ENCODE measurements at places on chromosomes 2 and 18. TPM values are rescaled to one million over a fixed set of nuclear protein-coding genes. Genes with fewer than 3 reads are reported as not detected.

GRCh38 chr2:160334028-160334741, 134.1 kb upstream of the ITGB6 start:
- peak; percentile 71 for DNase-seq

GRCh38 chr2:220949466-220949865, 622.6 kb downstream of the EPHA4 start:
- DNase-seq, result peak; percentile 50

ST6GAL2 gene
- polyA plus RNA-seq, result not detected

IL18RAP gene
- polyA plus RNA-seq, result not detected

LRRC30 gene
- not detected for polyA plus RNA-seq

GRCh38 chr2:95306336-95306895, 9.3 kb downstream of the KCNIP3 start:
- DNase-seq, result no peak

DNA sequence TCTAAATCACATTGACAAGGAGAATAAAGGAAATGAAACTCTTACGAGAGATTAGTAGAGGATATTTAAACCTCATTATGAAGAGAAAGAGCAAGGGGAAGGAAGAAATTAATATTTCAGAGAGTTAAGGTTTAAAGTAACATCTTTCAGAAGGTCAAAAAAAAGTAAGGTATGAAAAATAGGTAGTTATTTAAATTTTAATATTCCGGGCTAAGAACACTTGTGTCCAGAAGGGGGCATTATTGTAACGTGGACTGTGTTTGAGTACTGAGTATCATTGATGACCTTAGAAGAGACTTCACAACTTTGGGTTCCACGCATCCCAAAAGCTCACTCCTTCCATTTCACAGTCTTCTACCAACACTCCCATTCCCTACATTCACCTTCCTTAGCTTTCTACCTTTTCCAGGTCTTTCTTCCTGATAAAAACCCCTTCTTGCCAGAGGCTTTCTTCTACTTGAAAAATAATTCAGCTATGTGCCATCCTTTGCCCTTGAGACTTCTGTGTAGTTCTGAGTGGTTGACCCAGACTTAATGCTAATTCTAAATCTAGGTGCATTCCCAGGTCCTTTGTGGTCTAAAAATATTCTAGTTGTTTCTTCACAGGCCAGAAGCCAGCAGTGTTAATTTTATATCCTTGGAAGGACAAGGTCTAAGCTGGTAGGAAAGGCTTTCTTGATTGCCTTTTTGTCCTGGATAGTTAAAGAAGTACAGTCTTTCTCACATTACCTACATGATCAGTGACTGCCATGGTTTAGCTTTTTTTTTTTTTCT, 16.5 kb downstream of the DYNC1I2 start:
- DNase-seq, result peak; percentile 56

GRCh38 chr2:68238955-68239822, 13.1 kb downstream of the PPP3R1 start:
- peak; percentile 49 for DNase-seq

- DNase-seq, result no peak
Measured at GRCh38 chr2:155379494-155379893, 681.0 kb downstream of the KCNJ3 start.

BBS5 gene
- 4.4 TPM for polyA plus RNA-seq

DNA sequence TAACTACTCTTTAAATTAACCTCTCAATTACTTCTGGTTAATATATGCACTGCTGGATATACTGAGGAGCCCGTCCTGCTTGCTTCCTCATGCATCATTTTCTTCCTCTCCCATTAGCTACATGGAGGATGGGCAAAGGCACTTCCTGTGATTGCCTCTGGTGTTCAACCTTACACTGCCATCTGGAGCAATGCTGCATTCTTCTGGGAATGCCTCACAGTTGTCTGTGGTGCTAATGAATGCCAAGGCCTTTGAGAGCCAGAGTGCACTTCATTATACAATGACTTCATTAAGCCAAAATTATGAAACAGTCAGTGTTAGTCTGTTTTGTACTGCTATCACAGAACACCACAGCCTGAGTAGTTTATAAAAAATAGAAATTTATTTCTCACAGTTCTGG, 134.8 kb upstream of the DOCK10 start:
- peak; percentile 79 for DNase-seq

CAPG gene
- polyA plus RNA-seq, result 98.3 TPM

DNA sequence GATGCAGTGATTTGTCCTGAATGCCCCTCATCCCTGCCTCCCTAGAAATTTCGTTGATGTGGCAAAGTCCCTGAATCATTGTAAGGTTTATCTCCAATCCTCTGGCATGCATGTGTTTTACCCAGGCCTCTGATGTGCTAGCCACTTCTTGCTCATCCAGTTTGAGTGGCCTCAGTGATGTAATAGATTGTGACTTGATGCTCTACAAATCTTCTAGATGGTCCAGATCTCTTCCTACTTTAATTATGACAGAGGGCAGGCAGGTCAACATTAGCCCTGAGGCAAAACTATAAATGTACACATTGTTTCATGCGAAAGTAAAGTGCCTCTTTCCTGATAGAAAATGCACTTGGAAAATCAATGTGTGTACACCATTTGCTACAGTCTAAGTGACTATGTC, 54.5 kb downstream of the LONRF2 start:
- DNase-seq, result no peak

DNA sequence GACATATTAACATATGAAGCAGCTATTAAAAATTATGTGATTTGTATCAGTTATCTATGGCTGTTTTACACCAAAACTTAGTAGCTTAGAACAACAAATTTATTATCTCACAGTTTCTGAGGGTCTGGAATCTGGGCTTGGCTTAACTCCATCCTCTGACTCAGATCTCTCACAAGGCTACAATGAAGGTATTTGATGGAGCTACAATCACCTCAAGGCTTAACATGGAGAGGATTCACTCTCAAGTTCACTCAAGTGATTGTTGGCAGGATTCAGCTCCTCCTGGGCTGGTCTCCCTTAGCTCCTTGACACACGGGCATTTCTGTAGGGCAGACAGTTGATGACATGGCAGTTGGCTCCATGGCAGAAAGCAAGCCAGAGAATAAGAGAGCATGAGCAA, 133.0 kb upstream of the SLC14A2 start:
- DNase-seq, result no peak

DNA sequence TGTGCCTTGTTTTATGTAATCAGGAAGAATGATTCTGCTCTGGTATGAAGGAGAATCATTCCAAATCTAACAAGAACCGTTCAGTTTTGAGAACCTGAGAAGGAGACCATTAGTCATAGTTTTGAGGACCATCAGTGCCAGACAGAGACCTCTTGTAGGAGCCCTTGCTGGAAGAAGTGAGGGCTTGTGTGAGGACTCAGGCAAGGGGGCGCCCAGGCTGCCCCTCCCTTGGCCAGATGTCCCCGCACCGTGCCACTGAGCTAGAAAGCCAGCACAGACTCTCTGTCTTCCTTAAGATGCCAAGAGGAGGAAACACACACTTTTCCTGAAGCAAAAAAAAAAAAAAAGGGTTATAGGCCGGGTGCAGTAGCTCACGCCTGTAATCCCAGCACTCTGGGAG, 55.7 kb upstream of the SLC39A10 start:
- peak; percentile 35 for DNase-seq

GPR75 gene
- 2.1 TPM for polyA plus RNA-seq

GRCh38 chr2:6053743-6054142, 361.6 kb downstream of the SOX11 start:
- no peak for DNase-seq

- peak; percentile 7 for DNase-seq
Measured at GRCh38 chr18:76981396-76981968, 151.1 kb downstream of the MBP start.

INSIG2 gene
- 8.2 TPM for polyA plus RNA-seq

CNDP1 gene
- polyA plus RNA-seq, result not detected

DNA sequence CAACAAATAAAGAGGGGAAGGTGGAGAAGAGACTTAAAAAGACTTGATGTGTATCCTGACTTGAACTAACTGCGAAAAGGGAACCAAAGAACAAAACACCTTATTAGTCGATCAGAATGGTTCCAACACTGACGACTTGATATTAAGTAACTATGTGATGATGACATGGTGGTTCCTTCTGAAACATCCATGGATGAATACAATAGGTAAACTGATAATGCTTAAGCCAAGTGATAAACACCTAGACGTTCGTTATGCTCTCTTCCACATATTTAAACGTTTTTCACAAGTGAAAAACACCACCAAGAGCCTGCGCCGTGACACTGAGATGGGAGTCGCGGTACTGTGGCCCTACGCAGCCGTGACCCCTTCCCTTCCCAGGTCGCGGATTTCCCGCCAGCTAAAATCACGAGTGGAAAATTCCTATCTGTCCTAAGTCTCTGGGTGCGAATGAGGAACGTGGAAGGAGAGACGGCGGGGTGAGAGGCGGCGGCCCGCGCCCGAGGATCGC, 797 bp downstream of the TTC32 start:
- DNase-seq, result no peak

- DNase-seq, result no peak
Measured at GRCh38 chr2:64617631-64618151, 36.0 kb downstream of the SERTAD2 start.

DNA sequence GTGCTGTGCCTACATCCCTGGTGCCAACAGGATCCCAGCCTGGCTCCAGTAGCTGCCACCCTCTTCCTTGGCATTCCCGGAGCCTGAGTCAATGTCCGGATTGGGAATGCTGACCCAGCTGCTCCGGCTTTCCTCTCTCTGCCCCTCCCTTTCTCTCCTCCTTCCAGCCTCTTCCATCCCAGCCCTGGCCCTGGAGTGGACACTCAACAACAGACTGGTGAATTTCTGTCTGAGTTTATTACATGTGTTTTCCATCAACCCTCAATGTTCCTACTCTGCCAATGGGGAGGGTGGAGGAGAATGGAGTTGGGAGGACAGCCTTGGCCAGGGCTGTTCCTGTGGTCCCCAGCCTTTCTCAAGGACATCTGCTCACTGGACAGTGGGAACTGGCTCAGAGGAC, 917 bp upstream of the PRKAG3 start:
- no peak for DNase-seq

GRCh38 chr18:49340446-49340845, 120.0 kb downstream of the DYM start:
- DNase-seq, result peak; percentile 64

SRSF7 gene
- polyA plus RNA-seq, result 193 TPM

DNA sequence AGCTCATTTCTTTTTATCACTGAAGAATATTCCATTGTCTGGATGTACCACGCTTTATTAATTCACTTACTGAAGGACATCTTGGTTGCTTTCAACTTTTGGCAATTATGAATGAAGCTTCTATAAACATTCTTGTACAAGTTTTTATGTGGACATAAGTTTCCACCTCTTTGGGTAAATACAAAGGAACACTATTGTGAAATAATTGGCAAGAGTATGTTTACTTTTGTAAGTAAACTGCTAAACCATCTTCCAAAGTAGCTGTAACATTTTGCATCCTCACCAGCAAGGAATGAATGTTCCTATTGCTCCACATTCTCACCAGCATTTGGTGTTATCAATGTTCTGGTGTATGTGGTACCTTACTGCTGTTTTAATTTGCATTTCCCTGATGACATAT, 15.8 kb upstream of the VWC2L start:
- no peak for DNase-seq

- DNase-seq, result no peak
Measured at GRCh38 chr2:117486081-117486480, 328.4 kb upstream of the DDX18 start.

VSNL1 gene
- polyA plus RNA-seq, result 0.24 TPM

FAHD2A gene
- 34.0 TPM for polyA plus RNA-seq

SP110 gene
- polyA plus RNA-seq, result 10.2 TPM

- DNase-seq, result peak; percentile 85
Measured at GRCh38 chr2:191933307-191934105, 86.6 kb upstream of the CAVIN2 start.

PTPRN gene
- 22.0 TPM for polyA plus RNA-seq

ARHGEF4 gene
- polyA plus RNA-seq, result 5.0 TPM

GRCh38 chr18:58581265-58581664, 47.6 kb downstream of the ALPK2 start:
- DNase-seq, result peak; percentile 92

GRCh38 chr2:135063210-135063609, 11.1 kb downstream of the RAB3GAP1 start:
- no peak for DNase-seq

- DNase-seq, result no peak
Measured at GRCh38 chr2:24012521-24013188, 2.8 kb downstream of the MFSD2B start.

GRCh38 chr2:36530178-36530982, 67.6 kb downstream of the FEZ2 start:
- peak; percentile 88 for DNase-seq

FAM237A gene
- polyA plus RNA-seq, result not detected

- DNase-seq, result no peak
Measured at GRCh38 chr2:34602262-34602661, 1003.2 kb upstream of the FAM98A start.

DNA sequence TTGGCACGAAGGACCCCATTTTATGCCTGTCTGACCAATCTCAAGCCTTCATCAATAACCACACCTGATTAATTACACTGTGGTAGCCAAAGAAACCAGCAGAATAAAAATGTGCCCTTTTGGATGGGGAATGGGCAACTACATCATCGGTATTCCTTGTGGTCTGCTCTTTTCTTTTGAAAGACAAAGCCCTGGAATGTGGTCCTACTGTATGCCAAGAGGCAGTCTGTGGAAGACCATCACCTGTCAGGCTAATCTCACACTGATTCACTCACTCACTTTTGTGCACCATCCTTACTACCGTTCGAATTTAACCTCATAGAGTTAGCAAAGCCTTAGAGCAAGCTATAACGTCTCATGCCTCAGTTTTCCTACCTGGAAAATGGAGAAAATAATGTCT, 275.2 kb upstream of the LRRTM1 start:
- DNase-seq, result no peak

Data from IMR-90 (cell line).